Activated CD8-positive, alpha-beta T cell treated with anti-CD3 and anti-CD28 coated beads, Interleukin-2, amount 10 ng/mL, durations not matched to agents 7 days and 5 days (primary cell): ENCODE measurements at places on chromosomes 3 and 15. TPM values are rescaled to one million over a fixed set of nuclear protein-coding genes. Genes with fewer than 3 reads are reported as not detected.

DNA sequence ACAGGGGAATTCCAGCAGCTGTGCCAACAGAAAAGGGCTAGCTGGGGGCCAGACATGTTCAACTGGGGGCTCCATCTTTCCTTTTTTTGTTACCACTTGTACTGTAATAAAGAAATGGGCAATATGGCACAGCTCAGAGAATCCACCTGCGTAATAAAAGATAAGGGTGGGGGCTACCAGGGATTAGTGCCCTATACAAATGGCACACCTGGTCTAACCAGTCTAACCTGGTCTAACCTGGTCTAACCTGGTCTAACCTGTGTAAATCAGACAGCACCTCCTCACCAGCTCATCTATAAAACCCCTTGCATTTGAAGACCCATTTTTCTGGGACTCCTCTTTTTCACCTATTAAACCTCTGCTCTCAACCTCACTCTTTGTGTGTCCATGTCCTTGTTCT lies 26.2 kb upstream of the CLDN16 start:
- no peaks in the 10 kb centered on the region for H3K36me3 ChIP-seq
- no peak for DNase-seq
- H3K4me3 ChIP-seq: no peak overlapping the region
- H3K4me1 ChIP-seq: no peaks in the 10 kb centered on the region

KLHL25 gene
- 5.3 TPM for total RNA-seq

PLXND1 gene
- 4.1 TPM for total RNA-seq

XIRP1 gene
- total RNA-seq: not detected

SCG5 gene
- total RNA-seq: 2.8 TPM

- peak overlapping the region; percentile 86 for H3K4me3 ChIP-seq
- peaks cover 41% of the 10 kb centered on the region for H3K36me3 ChIP-seq
- no peaks in the 10 kb centered on the region for H3K27me3 ChIP-seq
- peaks cover 58% of the 10 kb centered on the region for H3K4me1 ChIP-seq
- DNase-seq: no peak
Measured at GRCh38 chr15:72782274-72783003, 1.1 kb downstream of the ADPGK start.

DNA sequence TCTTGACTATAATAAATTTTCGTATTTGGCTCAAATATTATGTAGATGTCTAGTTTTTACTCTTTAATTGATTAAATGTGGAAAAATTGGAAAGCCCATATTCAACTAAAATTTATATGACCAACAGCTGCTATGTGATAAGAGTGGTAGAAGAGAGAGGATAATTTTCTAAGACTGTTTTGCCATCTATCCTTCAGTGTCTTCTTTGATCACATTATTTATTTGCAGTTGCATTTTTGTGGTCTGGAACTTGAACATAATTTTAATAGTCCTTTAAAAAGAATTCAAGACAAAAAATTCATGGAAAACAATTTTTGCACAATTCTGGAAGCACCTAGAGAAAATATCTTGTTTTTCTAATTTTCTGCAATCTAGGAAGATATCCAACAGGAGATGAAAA lies 213.3 kb upstream of the THBS1 start:
- H3K4me1 ChIP-seq: no peaks in the 10 kb centered on the region
- no peak overlapping the region for H3K4me3 ChIP-seq
- no peak for DNase-seq
- no peaks in the 10 kb centered on the region for H3K36me3 ChIP-seq
- no peaks in the 10 kb centered on the region for H3K27me3 ChIP-seq

DNA sequence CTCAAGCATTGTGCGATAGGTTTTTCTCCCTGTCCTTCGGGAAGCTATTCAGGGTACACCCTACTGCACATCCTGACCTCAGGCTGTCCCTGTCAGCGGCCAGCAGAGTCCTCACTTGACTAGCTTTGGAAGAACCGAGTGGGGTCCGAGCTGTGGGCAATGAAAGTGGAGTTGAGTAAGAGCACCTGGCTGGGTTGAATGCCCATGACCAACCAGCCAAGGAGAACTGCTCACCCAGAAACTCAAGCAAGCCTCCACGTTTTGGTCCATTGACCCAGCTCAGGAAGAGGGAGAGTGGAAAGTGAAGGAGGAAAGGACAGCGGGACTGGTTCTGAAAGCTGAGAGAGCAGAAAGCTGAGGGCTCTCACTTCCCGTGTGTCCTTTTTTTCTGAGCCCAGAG lies 36.0 kb upstream of the HDGFL3 start:
- peaks cover 42% of the 10 kb centered on the region for H3K27me3 ChIP-seq
- no peak for DNase-seq
- no peak overlapping the region for H3K4me3 ChIP-seq
- H3K27ac ChIP-seq: no peak overlapping the region
- H3K36me3 ChIP-seq: no peaks in the 10 kb centered on the region
- no peaks in the 10 kb centered on the region for H3K4me1 ChIP-seq

GRCh38 chr3:5427938-5428337 lies 240.4 kb downstream of the EDEM1 start:
- peaks cover 5% of the 10 kb centered on the region for H3K27me3 ChIP-seq
- no peak overlapping the region for H3K27ac ChIP-seq
- no peaks in the 10 kb centered on the region for H3K4me1 ChIP-seq

IL17RE gene
- total RNA-seq: 1.3 TPM

THRB gene
- total RNA-seq: not detected

ITIH4 gene
- total RNA-seq: 15.1 TPM

MINAR1 gene
- 0.71 TPM for total RNA-seq

THPO gene
- total RNA-seq: not detected

- no peaks in the 10 kb centered on the region for H3K27me3 ChIP-seq
- no peaks in the 10 kb centered on the region for H3K36me3 ChIP-seq
- no peak for DNase-seq
- H3K4me3 ChIP-seq: no peak overlapping the region
Measured at GRCh38 chr15:81264072-81264857, 59.7 kb downstream of the STARD5 start.

DNA sequence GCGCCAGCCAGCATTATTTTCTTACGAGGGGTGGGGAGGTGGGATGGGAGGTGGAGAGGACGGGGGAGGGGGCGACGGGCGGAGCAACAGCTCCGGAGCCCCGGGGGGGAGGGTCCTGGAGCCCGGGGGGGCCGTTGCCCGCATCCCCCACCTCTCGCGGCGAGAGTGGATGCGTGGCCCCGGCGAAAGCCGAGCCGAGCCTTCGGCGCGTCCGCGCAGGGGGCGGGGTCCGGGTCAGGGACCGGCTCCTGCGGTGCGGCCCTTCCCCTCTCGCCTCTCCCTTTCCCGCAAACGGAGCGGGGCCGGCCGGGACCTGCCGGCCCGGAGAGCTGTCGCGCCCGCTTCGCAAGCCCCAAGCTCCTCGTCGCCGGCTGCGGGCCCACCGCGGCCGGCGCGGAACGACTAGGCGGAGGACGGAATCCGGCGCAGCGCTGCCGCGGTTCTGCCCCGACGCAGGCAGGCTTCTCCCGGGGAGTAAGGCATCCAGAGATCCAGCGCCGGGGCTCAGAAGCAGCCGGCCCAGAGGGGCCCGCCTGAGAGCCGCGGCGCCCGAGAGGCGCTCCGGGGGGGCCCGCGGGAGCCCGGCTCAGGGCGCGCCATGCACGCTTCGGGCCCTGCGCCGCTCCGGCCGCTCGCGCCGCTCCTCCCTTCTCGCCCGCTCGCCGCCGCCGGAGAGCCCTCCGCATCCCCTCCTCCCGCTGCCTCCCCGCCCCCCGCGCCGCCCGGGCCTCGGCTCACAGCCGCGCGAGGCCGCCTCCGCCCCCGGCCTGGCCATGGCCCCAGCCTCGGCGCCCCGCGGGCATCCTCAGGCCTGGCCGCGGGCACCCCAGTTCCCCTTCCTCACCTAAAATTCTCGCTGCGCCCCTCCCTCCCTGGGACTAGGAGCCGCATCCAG lies 459 bp upstream of the ADCY5 start:
- no peaks in the 10 kb centered on the region for H3K4me1 ChIP-seq
- H3K4me3 ChIP-seq: no peak overlapping the region
- H3K27me3 ChIP-seq: peaks cover 52% of the 10 kb centered on the region
- no peak overlapping the region for H3K27ac ChIP-seq
- no peaks in the 10 kb centered on the region for H3K36me3 ChIP-seq

- H3K4me1 ChIP-seq: no peaks in the 10 kb centered on the region
- no peak overlapping the region for H3K27ac ChIP-seq
- peak; percentile 32 for DNase-seq
- H3K4me3 ChIP-seq: no peak overlapping the region
- peaks cover 27% of the 10 kb centered on the region for H3K27me3 ChIP-seq
- H3K36me3 ChIP-seq: no peaks in the 10 kb centered on the region
Measured at GRCh38 chr15:85289677-85290365, 90.6 kb upstream of the AKAP13 start.

DNA sequence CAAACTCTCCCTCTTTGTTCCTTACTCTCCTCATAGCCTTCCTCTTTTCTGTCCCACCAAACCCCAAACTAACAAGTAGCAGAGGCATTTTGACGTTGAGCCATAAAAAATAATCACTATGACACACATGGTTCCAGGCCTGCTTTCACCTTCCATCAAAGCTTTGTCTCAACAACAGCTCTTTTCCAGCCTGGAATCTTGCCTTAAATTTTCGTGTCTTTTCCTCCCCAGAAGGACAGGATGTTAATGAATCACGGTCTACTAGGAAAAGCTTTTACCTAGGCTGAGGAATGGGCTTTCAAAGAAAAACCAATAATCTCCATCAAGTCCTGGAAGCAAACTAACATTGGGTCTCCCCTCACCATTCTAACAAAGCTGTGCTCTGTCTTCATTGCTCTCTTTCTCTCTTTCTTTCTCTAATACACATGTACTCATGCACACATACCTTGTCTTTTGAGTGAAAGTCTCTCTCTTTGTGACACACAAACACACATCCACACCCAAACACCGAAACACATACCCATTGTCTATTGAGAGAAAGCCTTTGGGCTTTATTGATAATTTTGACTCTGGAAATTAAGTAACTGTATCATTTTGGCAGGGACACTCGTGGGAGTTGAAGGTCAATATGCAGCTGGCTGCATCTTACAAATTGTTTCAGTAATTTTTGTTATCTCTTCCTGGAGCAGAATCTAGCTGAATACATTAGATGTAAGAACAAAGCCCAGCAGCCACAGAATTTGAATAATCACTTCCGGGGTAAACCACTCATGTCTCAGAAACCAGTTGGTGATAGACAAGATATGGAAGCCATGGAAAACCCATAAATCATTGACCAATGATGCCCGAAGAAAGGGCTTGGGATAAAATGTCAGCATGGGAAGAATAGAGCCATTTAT lies 107.4 kb upstream of the SLC4A7 start:
- H3K27ac ChIP-seq: peak overlapping the region; percentile 75
- H3K4me3 ChIP-seq: peak overlapping the region; percentile 2
- H3K27me3 ChIP-seq: no peaks in the 10 kb centered on the region
- peak; percentile 51 for DNase-seq
- H3K4me1 ChIP-seq: peaks cover 35% of the 10 kb centered on the region

- H3K27me3 ChIP-seq: no peaks in the 10 kb centered on the region
- peak; percentile 6 for DNase-seq
Measured at GRCh38 chr15:64969401-64969800, 20.3 kb downstream of the SPG21 start.

GRCh38 chr3:46243560-46243959 lies 1.3 kb downstream of the CCR3 start:
- H3K36me3 ChIP-seq: no peaks in the 10 kb centered on the region
- H3K27me3 ChIP-seq: peaks cover 27% of the 10 kb centered on the region
- peaks cover 6% of the 10 kb centered on the region for H3K4me1 ChIP-seq
- no peak overlapping the region for H3K27ac ChIP-seq
- no peak for DNase-seq
- H3K4me3 ChIP-seq: no peak overlapping the region

- no peak overlapping the region for H3K4me3 ChIP-seq
- no peak overlapping the region for H3K27ac ChIP-seq
- H3K36me3 ChIP-seq: no peaks in the 10 kb centered on the region
- no peaks in the 10 kb centered on the region for H3K27me3 ChIP-seq
Measured at GRCh38 chr15:100005715-100006114, 272.5 kb upstream of the LYSMD4 start.

MESP2 gene
- total RNA-seq: not detected

DNA sequence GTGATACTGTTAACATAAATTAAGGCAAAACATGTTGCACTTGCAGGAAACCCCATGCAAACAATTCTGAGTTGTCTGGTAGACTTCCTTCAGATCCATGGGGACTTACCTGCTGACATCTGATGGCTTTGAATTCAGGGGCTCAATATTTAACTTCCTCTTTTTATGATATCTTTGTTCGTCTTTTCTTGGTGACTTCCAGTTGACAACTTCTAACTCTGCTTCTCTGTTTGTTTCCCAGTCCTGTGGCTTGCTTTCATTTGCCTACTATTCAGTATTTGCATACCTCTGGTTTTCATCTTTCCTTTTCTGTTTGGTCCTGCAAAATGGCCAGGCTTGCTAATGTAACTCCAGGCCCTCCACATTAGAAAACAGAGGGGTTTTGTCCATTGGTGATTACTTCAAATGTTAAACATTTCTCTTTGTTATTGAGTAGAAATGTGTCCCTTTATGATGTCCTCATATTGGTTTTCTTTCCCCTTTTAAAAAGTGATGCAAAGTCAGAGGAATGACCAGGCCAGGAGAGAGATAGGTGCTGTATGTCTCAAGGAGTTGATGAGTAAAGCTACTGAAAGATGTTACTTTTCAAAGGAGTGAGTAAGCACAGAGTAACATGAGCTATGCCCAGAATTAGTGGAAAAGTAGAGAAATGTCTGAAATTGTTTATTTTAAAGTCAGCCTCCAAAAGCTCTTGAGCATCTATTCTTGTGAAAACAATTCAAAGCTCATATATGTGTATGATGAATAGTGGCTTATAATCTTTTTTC lies 335.9 kb downstream of the LPP start:
- no peaks in the 10 kb centered on the region for H3K27me3 ChIP-seq
- H3K4me1 ChIP-seq: no peaks in the 10 kb centered on the region
- H3K36me3 ChIP-seq: peaks cover 34% of the 10 kb centered on the region
- no peak overlapping the region for H3K4me3 ChIP-seq
- no peak overlapping the region for H3K27ac ChIP-seq
- no peak for DNase-seq

TTLL13 gene
- total RNA-seq: not detected

NFKBIZ gene
- 48.1 TPM for total RNA-seq

GRCh38 chr15:91128016-91128415 lies 28.0 kb downstream of the SV2B start:
- H3K4me1 ChIP-seq: no peaks in the 10 kb centered on the region
- no peaks in the 10 kb centered on the region for H3K36me3 ChIP-seq
- no peak overlapping the region for H3K27ac ChIP-seq

SCG3 gene
- total RNA-seq: not detected

CORO2B gene
- total RNA-seq: not detected

TRIM59 gene
- 51.2 TPM for total RNA-seq

- no peak overlapping the region for H3K4me3 ChIP-seq
- H3K4me1 ChIP-seq: no peaks in the 10 kb centered on the region
- H3K27me3 ChIP-seq: peaks cover 11% of the 10 kb centered on the region
- H3K27ac ChIP-seq: no peak overlapping the region
Measured at GRCh38 chr3:148873270-148873927, 8.3 kb downstream of the CPA3 start.

LDHAL6B gene
- not detected for total RNA-seq

CPN2 gene
- total RNA-seq: not detected
